ENCODE measurements at places on chromosomes 7 and 10. TPM values are rescaled to one million over a fixed set of nuclear protein-coding genes. Genes with fewer than 3 reads are reported as not detected.

Gene TSC22D4
- total RNA-seq, result 56.3 TPM

- DNase-seq, result no peak
These were observed 1.3 kb downstream of the SP8 start for GRCh38 chr7:20785157-20786048.

- DNase-seq, result peak; percentile 36
These were observed 27.0 kb downstream of the LMOD2 start for GRCh38 chr7:123682690-123683089.

DNA sequence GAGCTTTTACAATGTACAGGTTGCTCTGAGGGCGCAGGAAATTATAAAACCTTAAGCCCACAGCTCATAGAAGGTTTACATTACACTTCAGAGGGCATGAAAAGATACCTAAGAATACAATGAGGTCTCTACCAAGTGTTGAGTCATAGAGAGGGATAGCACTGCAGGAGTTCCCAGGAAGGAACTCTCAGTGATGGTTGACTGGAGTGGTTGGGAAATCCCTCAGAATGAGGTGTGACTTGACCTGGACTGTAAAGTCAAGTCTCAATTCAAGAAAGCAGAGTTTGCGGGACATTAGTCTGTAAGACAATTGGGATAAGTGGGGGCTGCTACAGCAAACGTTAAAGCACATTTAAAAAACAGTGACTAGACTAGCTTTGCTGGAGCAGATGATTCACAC, 21.9 kb downstream of the TNKS2 start:
- DNase-seq, result no peak

GRCh38 chr7:44987457-44987856, 8.6 kb upstream of the MYO1G start:
- no peak for DNase-seq

GRCh38 chr7:128112018-128112780, 81.0 kb upstream of the LRRC4 start:
- DNase-seq, result no peak

Data from colonic mucosa (tissue), 4 donors.